Femur (tissue), 1 donor: ENCODE measurements at places on chromosomes 1 and 21.

- no peak for DNase-seq
Measured at GRCh38 chr1:78884685-78885452, 121.7 kb downstream of the ADGRL4 start.

DNA sequence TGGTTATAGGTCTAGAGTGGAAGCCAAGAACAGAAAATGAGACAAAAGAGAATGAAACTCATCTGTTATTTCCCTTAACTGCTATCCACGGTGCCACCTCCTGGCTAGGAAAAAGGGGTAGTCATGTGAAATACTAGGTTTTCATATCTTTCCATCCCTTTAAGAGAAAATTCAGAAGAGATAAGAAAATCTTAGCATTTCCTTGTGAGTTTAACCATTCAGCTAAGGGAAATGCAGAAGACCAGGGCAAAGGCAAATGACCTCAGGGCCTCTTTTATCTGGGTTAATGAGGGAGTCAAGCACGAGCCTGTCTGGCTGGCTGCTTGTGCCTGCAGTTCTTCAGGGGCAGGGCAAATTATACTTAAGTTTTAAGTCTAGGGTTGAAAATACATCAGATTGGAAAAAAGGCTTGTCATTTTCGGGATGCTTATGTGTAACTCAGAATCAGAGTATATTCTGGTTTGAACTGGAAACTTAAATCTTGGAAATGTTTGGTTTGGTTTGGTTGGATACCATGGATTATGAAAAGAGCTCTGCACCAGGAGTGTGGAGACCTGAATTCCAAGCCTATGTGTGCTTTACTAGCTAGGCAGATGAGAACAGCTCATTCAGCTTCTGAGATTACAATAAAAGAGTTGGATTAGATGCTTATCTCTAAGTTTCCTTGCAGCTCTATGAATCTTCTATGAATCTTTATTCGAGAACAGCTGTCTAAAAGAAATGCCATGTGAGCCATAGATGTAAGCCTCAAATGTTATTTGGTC, 19.9 kb downstream of the NIBAN1 start:
- DNase-seq: no peak

DNA sequence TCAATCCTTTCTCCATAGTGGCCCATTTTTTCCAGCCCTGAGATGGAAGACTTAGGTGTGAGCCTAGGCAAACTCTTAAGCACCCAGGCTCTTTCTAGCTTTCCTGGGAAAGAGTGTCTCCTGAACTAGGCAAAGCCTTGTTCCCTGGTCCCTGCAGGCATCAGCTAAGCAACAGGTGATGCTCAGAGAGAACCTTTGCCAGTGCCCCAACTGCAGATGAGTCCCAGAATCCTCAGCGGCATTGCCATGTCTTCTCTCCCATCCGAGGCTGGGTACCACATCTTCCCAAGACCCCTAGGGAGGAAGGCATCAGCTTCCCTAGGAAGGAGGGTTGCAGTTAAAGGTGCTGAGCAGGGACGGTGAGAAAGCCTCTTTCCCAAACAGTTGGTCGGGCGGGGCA, 8.2 kb upstream of the VSIG8 start:
- DNase-seq: no peak

DNA sequence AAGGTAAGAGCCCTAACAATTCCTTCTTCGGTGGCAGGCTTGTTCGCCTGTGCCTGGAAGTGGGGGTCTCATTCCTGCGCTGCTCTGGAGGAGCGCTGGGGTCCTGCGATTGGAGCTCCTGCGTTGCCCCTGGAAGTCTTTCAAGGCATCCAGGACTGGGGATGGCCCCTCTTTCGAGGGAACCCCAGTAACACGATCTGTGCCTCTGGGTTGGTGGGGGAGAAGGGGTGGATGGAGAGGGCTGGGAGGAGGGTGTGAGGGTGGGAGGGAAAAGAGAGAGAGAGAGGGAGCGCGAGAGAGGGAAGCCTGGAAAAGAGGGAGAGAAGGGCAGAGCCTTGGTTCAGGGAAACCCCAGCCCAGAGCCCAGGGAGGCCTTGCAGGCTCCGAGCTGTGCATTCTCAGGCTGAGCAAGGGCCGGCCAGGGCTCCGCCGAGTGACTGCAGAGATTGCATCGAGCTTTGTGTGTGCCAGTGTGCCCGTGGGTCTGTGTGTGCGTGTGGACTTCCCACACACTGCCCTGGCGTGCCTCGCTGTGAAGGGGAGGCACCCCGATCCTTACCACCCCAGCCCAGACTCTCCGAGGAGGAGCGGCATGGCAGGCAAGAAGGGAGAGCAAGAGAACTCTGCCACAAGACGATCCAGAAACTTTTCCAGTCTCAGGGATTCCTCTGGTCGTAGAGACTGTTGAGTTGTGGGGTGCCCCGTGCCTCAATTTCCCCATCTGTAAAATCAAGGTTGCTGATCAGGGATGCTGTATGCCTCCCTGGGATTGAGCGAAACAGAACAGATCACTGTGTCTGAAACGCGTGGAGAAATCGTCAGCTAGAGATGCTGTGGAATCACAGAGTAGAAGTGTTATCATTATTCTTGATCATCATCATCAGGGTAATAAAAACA, 619 bp downstream of the BCL9 start:
- peak; percentile 81 for DNase-seq

DNA sequence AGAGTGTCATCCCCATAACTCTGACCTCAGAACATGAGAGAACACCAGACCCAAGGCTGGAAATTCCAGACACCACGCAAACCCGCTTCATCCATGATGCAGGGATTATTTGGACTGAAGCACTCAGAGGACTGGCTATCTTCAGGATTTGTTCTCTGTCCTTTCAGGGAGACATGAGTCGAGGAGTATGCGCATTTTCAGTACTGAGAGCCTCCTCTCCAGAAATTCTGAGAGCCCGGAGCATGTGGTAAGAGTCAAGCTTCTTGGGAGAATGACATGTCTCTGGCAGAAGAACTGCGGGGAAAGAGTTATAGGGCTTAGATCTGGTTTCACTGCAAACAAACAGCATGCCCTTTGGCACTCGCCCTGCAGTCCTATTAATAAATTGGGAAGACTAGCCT, 6.9 kb downstream of the LAX1 start:
- DNase-seq: no peak

DNA sequence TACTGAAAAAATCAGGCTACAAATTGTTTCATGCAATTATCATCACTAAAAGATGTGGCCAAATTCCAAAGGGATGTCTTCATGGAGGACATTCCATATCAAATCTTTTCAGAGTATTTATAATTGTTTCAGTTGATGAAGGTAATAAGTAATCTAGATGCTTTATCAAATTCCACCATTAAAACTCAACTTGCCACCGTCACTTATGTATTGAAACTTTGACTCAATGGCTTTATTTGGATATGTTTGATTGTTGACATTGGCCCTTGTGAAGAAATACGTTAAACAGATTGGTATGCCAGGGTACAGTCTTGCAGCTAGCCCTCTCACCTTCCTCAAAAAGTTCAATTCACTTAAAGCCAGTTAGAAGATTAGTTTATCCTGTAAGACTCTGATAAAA, 32.2 kb upstream of the PALMD start:
- no peak for DNase-seq

- DNase-seq: no peak
Measured at GRCh38 chr1:5802606-5803005, 189.6 kb downstream of the NPHP4 start.

GRCh38 chr21:38326429-38326828, 69.6 kb downstream of the KCNJ15 start:
- DNase-seq: peak; percentile 3

DNA sequence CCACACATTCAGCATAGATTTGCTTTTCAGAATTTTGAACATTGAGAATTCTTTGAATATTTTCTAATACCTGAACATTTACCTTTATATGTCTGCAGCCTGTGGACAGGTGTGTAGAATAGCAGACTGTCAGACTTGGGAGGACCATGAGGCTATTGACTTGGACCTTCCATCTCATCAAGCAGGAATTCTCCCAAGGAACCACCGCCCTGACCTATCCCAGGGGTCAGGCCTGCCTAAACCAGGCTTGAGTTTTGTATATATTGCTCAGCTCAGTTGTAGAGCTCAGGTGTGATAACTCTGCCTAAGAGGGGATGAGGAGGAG, 53.2 kb downstream of the RUNX1 start:
- DNase-seq: no peak

DNA sequence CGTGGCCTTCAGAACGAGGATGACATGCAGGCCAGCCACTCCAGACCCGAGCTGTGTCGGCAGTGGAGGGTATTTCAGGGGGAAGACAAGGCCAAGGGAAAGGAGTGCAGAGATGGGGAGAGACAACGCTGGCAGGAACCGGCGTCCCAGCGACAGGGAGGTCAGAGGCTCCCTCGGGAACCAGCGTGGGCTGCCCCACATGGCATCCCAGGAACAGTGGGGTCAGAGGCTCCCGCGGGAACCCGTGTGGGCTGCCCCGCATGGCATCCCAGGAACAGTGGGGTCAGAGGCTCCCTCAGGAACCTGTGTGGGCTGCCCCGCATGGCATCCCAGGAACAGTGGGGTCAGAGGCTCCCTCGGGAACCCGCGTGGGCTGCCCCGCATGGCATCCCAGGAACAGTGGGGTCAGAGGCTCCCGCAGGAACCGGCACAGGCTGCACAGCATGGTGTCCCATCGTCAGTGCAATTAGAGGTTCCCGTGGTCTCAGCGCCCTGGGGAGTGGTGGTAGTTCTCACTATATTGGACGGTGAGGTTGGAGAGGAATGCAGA, 43.0 kb downstream of the SLC19A1 start:
- no peak for DNase-seq

- DNase-seq: no peak
Measured at GRCh38 chr1:86505564-86505902, 36.8 kb downstream of the CLCA1 start.

DNA sequence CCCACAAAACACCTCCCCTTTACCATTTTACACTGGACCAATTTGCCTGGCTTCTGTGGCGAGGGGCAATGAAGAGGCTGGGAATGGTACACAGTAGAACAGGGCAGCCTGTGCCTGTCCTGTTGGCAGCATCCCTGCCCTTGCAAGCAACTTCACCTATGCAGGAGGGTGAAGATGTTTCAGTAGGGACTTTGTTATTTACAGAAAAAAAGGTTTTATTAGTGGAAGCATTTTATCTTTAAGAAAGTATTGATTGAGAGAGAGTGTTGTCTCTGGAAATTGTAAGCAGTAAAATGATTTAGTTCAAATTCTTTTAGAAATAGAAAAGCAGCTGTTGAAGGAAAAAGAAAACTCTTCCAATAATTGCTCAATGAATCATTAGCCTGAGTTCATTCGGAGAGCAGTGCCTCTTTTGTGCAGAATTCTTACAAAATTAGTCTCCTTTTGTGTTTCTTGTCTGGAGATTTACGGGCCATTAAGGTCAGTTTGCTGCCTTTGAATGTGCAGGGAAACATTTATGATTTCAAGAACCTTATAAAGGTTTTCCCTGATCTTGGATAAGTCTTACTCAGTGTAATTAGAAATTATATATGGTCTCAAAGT, 49.1 kb downstream of the HHAT start:
- DNase-seq: no peak

DNA sequence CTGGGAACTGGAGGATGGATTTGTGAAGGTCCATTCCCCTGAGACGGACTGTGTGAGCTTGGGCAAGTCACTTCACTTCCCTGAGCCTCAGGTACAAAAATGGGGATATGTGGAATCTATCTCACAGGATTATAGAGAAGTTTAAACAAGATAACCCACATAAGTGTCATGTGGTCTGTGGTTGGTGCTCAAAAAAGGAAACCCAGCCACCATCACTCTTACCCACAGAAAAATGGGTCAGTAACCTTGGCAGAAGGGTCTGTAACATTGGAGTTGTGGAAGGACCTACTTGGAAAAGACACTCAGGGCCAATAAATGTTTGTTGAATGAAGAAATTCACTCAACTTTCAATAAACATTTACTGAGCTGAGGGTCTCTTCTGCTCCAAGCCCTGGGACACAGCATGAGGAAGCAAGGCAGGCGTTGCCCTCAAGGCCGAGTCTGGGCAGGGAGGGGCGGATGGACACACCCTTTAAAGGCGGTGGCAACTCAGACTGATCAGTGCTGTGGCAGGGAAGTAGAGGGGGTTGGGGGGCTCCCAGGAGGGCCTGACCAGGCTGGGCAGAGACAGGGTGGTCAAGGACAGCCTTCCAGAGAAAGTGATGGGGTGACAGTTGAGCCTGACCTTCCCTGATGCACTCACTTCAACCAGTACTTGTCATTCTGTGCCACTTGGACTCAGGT, 66.7 kb upstream of the ACOT11 start:
- no peak for DNase-seq

GRCh38 chr1:30353637-30354036, 369.7 kb downstream of the MATN1 start:
- no peak for DNase-seq

- peak; percentile 47 for DNase-seq
Measured at GRCh38 chr1:247357781-247358211, 26.1 kb upstream of the ZNF496 start.

DNA sequence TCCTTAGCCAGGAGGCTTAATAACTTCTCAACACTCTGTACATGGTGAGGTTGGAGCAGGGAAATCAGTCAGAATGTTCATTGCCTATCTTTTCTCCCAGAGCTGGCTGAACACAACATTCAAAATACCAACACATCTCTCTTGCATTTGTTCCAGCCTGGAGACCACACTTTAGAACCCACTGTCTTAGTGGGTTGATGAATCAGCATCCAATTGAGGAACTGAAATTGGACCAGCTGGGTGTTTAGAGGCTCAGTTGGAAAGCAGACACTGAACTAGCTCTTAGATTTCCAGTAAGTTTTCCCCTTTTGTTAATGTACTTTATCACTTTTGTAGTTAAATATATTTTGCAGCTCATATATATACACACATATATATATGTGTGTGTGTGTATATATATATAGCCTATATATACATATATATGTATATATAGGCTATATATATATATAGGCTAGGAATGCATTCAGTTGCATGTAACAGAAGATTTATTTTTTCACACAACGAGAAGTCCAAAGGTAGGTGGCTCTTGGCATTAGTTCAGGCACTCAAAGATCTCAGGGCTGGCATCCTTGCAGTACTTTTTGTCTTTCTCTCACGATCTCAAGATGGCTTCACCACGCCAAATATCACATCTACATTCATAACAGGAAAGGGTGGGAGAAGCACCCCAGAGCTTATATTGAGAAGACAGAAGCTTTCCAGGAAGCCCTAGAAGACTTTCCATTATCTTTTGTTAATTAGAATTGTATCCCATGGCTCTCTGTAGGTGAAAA, 35.0 kb upstream of the HUNK start:
- no peak for DNase-seq

- DNase-seq: no peak
Measured at GRCh38 chr1:179550746-179551682, 24.7 kb downstream of the NPHS2 start.

DNA sequence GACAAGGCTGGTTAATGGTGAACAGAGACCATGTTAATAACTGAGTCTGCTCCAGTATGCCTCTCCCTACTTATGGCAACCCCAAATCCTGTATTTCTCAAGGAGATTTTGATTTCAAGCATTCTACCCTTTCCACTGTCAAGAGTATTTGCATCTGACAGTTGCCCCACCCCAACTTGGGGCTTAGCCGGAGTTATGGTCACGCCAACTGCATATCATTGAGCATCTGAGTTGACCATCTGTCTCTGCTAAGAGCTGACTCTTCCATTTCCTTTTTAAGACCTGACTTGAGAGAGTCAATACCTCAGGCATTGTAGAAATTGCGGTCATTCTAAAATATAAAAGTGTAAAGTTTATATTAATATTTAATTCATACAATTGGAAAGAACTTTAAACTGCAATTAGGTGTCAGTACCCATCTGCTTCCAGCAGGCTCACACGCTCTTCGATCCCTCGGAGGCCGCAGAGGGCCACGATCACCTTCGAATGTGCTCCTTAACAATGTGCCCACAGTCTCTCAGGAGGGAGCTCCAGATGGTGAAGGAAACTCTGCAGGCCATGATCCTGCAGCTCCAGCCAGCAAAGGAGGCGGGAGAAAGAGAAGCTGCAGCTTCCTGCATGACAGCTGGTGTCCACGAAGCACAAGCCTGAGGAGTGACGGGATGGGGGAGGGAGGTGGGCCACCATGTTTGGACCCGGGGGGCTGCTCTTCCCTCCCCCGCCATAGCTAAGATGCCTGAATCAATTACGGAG, 409.8 kb downstream of the DISC1 start:
- DNase-seq: no peak
